ENCODE measurements at places on chromosomes 4 and X.

DNA sequence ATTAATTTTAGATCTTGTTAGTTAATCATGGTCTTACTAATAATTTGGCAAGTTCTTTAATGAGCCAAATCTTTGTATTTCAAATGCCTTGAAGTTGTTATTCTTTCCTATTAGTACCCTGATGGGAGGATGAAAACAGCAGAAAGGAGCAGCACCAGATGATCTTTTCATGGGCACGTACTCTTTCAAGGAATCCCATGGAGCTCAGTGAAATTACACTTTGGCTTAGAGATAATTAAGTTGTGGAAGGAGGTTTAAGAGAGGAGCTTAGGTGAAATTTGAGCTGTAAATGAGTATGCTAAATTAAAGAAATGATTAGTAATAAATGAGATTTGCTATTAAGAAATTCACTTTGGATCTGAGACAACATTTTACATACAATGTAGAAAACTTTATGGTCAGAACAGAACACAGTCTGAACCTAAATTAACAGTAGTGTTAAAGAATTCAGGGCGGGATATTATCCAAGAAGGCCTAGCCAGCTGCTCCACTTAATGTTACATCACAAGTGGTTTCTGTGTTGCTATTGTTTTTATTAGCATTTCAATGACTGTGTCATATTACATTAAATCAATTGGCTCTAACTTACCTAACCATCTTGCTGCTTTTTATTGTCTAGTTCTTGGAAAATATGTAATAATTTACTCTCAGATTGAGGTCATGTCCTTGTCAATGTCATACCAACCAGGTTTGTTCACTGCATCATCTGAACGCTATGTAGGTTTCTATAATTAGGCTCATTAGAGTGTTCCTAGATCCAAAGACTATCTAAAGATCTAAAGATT, 3.9 kb downstream of the MTHFD2L start:
- no peak for DNase-seq

DNA sequence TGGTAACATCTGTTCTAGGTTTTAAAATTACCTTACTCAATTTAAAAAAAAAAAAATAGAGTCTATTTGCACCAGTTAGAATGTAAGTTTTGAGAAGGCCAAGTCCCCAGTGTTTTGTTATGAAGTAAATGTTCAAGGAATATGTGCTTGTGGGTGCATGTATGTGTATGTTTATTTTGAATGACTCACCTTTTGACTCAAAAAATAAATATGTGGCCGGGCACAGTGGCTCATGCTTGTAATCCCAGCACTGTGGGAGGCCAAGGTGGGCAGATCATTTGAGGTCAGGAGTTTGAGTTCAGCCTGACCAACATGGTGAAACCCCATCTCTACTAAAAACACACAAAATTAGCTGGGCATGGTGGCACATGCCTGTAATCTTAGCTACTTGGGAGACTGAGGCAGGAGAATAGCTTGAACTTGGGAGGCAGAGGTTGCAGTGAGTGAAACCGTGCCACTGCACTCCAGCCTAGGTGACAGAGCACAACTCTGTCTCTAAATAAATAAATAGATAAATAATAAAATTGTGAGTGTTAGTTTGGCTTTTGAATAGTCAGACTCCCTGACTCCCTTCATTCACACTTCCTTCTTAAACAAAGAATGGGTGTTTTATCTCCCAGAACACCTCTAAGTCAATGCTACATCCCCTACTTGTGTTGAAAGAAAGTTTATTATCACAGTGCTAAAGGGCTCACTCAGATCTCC, 511.3 kb upstream of the PCDH7 start:
- no peak for DNase-seq

DNA sequence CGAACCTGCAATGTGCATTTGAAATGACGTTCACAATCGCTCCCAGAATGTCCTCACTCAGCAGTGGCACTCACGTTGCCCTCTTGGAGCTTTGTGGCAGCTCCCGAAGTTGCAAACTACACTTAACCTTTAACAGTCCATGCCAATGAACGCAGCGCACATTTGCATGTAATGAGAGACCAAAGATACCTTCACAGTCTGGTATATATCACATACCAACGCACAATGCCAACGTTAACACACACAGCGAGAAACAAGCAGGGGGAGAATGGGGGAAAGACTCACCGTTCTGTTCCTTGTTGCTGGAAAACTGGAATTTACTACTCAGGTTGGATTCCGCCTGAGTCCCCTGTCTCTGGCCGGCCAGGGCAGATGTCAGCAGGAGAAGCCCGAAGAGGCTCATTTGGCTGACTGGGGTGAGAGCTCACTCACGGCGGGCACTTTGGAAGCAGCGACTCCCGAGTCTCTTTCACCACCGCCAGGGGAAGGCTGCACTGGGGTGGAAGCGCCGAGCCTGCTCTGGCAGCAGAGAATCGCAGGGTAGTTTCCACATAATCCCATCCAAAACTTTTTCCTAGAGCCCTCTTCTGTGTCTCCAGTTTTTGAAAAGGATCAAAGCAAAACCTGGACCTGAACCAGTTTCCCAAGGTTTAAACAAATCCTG, 966 bp downstream of the PDGFC start:
- peak; percentile 38 for DNase-seq

GRCh38 chrX:136048446-136048845, 63.2 kb downstream of the SLC9A6 start:
- DNase-seq = no peak

GRCh38 chr4:95296052-95296451, 252.7 kb downstream of the UNC5C start:
- DNase-seq = no peak

DNA sequence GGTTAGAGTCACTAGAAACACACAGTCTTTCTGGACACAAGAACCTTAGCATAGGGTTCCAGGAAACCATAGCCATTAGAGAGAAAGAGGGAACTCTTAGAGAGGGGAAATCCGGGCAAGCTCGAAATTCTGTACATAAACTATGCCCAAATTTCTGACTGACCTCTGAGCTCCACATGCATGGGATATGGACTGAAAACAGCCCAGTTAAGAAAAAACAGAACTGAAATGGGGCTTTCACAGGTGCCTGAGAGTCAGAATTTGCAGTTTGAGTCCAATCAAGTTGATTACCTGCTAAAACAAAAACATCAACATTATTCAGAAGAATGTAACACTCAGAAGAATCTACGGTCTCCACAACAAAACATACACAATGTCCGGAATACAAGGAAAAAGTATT, 13.1 kb downstream of the DCHS2 start:
- DNase-seq = no peak

DNA sequence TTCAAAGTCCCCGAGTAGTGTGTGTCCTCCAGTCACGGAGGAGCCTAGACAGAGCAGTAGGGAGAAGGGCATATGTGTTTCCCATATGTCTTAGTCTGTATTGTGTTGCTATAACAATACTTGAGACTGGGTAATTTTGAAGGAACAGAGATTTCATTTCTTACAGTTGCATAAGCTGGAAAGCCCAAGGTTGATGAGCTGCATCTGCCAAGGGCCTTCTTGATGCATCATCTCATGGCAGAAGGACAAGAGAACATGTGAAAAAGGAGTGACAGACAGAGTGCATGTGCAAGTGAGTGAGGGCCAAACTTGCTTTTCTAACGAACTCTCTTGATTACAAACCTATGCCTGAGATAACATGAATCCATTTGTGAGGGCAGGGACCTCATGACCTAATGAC, 243.4 kb downstream of the ARHGAP10 start:
- DNase-seq = no peak

DNA sequence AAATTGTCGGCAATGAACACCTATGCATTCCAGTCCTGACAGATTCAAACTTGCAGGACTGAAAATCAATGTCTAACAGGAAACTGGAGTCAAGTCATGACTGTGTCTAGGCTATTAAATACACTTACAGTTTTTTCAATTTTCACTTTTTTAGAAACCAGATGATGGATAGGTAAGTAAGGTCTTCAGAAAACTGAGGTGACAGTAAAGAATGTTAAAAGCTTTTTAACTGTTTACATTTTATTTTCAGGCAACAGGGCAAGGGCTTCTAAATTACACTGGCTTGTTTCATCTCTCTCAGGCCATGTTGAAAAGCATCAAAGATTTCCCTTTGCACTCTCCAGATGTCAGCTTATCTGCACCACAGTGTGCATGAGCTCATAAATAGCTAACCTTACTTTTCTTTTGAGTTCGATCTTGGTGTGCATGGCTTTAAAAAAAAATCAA, 65.2 kb downstream of the SEC24D start:
- no peak for DNase-seq
